MCF 10A (cell line): ENCODE measurements at places on chromosomes 6 and 20.

- DNase-seq, result no peak
Measured at GRCh38 chr6:160393891-160394653, 45.9 kb downstream of the SLC22A3 start.

- DNase-seq, result peak; percentile 8
Measured at GRCh38 chr6:123127807-123128206, 131.8 kb downstream of the CLVS2 start.

GRCh38 chr6:40965046-40965445 is 74.0 kb downstream of the UNC5CL start:
- no peak for DNase-seq

GRCh38 chr20:17615645-17616479 is 46.0 kb downstream of the DSTN start:
- DNase-seq, result no peak

DNA sequence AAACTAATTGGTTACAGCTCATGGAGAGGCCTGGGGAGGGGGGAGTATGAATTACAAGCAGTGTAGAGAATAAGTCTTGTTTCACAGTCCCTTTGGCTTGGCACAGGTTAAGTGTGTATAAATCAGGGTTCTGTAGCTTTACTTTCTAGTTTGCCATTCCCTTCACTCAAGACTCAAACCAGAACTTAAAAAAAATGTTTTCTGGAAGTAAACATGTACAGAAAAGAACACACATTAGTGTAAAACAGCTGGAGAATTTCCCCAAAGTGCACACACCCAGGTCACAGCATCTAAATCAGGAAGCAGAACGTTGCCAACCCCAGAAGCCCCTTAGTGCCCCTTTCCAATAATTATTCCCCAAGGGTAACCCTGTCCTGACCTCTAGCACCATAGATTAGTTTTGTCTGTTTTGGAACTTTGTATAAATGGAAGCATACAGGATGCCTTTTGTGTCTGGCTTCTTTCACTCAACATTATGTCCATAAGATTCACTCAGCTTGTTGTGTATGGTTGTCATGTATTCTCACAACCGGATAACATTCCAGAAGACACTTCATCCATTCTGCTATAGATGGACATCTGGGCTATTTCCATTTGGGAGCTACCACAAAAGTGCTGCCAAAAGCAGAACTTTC is 33.7 kb upstream of the SCUBE3 start:
- DNase-seq, result no peak

DNA sequence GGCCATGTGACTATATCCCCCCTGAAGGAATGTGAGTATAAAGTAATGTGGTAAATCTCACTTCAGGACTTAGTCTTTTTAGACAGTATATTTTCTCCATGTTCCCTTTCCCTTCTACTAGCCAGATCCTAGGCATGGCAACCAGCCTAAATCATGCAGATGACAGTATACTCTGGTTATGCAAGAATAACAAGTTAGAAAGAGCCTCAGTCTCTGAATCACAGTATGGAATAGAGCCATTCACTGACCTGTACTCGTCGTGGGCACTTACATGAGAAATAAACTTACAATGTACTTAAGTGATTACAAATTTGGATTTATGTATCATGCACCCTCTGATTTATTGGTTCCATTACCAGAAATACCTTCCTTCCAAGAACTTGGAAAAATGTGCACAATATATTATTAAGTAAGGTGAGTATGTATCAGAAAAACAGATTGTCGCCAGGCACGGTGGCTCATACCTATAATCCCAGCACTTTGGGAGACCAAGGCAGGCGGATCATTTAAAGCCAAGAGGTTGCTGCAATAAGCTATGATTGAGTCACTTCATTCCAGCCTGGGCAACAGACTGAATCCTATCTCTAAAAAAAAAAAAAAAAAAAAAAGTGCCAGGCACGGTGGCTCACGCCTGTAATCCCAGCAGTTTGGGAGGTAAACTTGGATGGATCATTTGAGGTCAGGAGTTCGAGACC is 25.1 kb upstream of the FAM8A1 start:
- DNase-seq, result peak; percentile 85

- DNase-seq, result no peak
Measured at GRCh38 chr20:17637413-17637780, 44.6 kb downstream of the RRBP1 start.

- no peak for DNase-seq
Measured at GRCh38 chr6:157145656-157146285, 177.5 kb downstream of the TMEM242 start.

DNA sequence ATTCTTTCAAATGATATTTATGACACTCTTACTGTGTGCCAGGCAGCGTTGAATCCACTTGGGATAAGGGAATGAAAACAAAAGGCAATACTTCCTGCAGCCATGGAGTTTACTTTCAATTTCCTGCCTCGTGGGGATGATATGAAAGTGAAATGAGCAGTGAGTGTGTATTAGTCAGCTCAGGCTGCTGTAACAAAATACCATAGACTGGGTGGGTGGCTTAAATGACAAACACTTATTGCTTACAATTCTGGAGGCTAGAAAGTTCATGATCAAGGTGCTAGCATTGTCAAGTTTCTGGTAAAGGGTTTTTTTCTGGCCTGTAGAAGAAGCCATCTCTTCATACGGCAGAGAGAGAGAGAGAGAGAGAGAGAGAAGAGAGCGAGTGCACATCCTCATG is 41.7 kb downstream of the TSHZ2 start:
- no peak for DNase-seq

DNA sequence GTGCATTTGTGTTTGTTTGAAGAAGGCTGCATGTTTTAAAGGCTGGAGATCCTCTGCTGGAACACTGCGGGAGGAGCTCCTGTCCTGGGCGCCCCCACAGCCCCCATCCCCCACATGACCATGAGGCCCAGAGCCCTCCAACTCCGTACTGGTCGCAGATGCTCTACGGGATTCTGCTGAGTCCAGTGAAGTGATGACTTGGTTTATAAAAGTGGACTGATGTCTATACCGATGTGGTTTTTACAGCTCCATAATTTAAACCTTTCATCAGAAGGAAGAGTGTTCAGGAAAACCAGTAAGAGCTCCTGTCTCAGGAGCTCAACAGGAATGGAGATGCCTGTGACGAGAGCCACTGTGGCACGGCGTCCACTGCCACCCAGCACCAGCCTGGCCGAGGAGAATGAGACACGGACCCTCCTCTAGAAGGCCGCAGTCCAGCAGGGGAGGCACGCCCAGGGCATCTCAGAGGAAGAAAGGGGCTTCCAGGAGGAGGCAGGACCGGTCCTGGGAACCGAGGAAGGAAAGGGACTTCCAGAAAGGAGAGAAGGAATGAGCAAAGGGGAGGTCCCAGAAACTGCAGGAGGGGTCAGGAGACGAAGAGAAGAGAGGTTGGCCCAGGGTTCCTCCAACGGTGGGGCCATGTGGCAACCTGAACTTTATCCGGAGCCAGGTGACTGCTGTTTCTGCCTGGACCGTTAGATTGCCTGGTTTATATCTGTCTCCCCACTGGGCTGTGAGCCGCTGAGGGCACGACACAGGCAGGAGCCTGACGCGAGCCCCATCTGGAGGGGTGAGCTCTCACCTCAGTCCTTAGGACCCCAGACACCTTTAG is 26.9 kb downstream of the BFSP1 start:
- no peak for DNase-seq

DNA sequence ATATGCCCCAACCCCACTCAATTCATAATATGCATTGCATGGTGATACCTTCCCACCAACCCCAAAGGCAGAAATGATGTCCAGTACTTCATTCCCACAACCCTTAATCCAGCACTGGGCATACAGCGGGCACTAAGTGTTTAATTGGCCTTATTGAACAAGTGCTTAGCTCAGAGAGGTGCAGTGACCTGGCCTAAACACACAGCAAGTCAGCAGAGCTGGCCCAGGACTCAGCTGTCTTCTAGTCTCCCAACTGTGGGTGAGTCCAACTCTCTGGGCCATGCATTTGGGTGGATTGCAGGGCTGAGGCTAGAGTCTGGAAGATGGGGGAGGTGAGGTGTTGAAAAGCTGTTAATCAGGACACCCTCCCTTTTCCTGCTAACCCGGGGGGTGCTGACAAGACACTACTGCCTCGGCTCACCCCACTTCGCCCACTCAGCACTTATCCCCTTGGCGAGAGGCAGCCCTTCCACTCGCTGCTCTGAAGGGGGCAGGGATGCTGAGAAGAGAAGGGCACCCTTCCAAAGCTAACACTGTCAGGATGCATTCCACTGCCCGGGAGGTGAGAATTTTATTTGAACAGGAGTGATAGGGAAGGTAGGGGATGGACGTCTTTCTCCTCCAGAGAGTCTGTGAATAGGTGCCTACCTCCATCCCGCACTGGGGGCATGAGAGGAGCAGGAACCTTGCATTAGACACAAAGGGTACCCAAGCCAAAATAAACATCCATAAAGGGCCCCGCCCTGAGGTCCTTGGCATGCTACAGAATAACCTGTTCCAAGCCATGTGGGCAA is 14.2 kb downstream of the KCNK5 start:
- peak; percentile 78 for DNase-seq

- DNase-seq, result no peak
Measured at GRCh38 chr6:131027326-131027725, 35.7 kb downstream of the EPB41L2 start.

DNA sequence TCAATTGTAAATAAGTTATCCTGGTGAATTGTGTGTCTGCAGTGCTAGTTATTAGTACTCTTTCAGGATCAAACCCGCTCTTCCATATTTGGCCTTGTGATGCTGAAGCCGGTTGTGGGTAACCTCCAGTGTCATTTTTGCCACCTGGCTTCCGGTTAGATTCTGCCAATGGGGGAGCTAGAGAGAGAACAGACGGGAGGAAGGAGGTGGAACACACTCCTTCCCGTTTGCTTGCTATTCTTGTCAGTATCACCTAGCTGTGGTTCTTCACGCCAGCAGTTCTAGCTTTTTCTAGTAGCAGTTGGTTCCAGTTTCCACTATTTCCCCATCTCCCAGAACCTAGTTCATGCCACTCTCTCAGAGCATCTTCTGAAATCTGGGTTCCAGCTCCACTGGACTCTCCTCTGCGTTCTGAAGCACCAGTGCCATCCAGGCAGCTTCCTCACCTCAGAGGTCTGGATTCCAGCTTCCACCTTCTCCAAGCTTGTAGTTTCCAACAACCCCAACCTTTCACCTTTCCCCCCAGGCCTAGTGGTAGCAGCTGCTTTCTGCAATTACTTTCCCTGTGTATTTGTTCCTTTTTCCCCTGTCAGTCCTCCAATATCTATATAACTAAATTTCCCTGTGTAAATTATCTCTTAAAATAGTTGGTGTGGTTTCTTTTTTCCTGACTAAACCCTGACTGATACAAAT is 46.9 kb upstream of the LOC128125822 start:
- no peak for DNase-seq

DNA sequence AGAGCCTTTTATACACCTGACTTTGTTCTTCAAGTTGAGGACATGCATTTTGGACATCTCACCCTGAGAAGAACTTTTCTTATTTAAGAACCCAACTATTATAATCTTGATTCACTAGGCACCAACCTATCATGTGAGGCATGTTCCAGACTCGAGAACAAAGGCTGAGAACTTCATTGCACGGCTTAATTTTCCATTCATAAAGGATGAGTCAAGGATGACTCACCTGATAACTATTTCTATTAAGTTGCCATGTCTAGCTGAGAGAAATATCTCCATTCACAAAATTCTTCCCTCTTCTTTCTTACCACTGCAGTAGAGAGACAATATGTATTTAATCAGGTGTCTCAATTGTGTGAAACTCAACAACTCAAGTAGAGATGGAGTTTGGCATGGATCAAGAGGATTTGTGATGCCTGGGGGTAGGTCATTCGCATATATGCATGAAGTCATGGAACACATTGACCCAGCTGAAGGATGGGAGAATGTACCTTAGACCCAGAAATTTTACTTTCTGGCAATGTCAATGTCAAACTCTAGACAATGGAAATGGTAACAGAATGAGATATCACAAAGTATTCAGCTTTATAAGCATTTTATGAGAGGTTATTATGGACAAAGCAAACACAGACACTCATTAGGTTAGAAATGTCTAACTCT is 208.7 kb upstream of the PRND start:
- peak; percentile 89 for DNase-seq

DNA sequence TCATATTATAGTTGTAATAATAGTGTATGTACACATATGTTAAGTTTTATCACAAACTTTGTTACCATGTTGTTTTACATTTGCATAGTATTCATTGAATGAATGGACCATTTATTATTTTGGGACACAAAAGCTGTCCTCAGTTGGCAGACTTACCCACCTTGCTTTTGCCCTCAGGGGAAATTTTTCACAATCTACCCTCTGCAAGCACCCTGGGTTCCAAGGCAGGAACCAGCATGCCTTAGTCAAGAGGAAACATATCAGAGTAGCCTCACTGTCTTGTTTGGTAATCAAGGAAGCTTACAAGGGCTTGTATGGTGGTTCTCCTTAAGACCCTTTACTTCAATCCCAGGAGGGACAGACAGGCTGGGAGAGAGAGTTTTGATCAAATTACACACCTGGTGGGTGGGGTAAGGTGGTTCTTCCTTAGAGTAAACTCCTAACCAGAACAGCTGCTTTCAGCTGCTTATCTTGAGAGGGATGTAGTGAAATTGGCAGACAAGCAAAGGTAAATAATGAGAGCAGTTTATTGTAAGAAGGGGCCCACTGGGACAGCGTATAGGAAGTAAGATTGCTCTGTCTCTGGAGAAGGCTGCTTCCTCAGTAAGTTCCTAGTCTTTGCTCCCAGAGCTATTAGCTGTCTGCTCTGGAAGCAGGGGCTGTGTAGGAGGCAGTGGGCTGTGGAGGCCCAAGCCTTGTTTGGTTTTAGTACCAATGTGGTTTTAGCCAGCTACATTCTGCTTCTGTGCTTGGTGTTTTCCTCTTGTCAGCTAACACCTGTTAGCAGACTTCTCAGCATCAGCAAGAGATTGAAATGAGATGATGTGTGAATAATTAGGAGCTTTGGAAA is 31.1 kb downstream of the BRPF3 start:
- DNase-seq, result peak; percentile 66

GRCh38 chr20:6629564-6629963 is 137.9 kb upstream of the BMP2 start:
- DNase-seq, result no peak

GRCh38 chr6:90083891-90084290 is 189.6 kb downstream of the GJA10 start:
- no peak for DNase-seq

DNA sequence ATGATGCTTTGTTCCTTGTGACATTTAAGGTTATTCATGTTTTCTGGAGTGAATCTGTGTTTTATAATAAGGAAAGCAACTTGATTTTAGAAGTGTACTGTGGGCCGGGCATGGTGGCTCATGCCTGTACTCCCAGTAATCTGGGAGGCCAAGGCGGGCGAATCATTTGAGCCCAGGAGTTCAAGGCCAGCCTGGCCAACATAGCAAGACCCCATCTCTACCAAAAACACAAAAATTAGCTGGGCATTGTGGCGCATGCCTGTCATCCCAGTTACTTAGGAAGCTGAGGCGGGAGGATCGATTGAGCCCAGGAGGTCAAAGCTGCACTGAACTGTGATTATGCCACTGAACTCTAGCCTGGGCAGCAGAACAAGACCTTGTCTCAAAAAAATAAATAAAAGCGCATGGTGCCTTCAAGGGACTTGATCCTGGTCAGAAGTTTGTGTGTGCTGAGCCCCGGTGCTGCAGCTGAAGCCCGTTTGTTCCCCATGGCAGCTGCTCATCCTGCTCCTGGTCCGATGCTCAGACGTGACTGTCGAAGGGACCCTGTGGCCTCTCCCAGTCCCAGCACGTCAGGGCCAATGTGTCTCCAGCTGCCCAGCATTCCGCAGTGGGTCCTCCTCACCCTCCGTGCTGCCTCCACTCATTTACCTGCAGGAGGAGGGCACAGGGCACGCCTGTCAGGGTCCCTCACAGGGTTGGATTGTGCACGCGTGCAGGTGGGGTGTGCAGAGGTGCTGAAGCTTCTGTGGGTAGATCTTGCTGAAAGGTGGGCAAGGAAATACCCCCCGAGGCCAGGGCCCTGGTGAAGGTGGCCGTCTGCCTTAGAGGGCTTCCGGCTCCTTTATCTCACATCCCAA is 18.3 kb downstream of the ENTPD6 start:
- DNase-seq, result no peak
